T-helper 2 cell (primary cell): ENCODE measurements at places on chromosomes 13 and 19.

DNA sequence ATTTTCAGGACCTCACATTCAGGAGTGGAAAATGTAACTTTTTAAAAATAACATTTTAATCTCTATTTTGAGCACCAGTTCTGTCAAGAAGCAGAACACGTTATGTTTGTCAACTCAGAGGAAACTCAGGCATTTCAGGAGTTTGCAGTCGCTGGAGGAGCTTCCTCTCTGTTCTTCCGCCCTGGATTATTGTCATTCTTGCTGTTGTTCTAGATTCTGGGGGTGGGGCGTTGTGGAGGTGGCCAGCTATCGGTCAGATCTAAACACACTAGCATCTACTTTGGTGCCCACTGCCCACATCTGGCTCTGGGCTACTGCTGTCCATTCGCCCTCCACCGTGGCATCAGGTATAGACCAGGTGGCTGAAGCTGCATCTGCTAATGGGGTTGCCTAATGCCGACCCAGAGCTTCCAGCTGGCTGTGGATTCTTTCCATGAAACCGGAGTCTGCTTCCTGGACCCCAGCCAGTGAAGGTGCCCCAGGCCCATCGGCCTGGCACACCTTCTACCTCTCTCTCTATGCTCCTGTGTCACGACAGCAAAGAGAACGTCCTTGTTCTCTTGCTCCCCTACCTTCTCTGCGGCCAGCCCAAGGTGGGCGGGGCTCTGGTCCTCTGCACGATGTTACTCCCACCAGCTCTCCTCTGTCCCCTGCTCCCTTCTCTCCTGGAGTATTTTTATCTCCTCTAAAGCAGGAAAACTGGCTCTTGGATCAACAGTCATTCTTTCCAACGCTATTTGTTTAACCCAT lies 36.7 kb upstream of the DGKH start:
- DNase-seq: no peak

DNA sequence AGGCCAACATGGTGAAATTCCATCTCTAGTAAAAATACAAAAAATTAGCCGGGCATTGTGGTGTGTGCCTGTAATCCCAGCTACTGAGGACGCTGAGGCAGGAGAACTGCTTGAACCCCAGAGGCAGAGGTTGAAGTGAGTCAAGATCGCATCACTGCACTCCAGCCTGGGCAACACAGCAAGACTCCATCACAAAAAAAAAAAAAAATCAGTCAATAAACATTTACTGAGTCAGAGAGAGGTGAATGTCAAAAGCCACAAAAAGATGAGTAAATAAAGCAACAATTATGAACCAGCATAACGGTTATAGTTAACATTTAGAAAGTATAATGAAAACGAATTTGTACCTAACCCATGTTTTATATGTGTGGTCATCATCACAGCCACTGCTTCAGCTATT lies 23.1 kb downstream of the PSPC1 start:
- DNase-seq: no peak

GRCh38 chr13:86906127-86906874 lies 764.9 kb upstream of the SLITRK5 start:
- DNase-seq: no peak

DNA sequence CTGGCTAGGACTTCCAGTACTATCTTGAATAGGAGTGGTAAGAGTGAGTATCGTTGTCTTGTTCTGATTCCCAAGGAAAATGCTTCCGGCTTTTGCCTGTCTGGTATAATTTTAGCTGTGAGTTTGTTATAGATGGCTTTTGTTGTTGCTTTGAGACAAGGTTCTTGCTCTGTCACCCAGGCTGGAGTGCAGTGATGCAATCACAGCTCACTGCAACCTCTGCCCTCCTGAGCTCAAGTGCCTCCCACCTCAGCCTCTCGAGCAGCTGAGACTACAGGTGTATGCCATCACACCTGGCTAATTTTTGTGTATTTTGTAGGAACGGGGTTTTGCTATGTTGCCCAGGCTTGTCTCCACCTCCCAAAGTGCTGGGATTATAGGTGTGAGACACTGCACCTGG lies 6.1 kb upstream of the ZNF543 start:
- no peak for DNase-seq

DNA sequence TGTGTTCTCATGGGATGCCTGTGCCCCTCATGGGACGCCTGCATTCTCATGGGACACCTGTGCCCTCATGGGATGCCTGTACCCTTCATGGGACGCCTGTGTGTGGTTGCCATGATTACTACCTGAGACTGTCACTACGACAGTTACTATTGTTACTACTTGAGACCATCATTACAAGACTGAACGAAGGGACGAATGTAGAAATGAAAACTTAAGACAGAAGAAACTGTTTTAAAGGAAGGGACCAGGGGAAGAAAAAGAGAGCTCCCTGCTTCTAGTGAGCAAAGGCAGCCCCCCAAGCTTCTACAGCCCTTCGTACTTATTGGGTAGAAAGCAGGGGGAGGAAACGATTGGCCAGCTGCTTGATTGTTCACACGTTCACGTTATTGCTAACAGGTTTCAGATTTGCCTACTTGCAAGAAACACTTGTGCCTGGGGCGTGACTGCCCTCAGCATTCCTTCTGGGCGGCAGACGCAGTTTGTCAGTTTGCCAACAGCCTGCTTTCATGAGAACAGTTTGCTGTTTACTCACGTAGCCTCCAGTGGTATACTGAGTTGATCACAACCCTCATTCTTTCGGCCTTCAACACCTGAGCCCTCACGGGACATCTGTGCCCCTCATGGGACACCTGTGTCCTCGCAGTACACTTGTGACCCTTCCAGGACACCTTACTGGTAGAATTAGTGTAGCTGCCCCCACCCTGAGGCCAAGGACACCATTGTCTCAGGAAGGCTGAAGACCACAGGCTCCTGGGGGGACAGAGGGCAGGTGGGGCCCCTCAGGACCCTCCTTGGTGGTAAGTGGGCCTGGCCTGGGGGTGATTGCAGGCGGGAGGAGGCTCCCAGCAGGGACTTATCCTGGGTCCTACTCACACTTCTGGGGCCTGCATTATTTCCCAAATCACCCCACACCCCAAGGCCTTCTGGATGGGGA lies 2.5 kb upstream of the S1PR4 start:
- no peak for DNase-seq

- peak; percentile 83 for DNase-seq
Observed at GRCh38 chr19:21568816-21569493, 63.6 kb downstream of the ZNF429 start.

DNA sequence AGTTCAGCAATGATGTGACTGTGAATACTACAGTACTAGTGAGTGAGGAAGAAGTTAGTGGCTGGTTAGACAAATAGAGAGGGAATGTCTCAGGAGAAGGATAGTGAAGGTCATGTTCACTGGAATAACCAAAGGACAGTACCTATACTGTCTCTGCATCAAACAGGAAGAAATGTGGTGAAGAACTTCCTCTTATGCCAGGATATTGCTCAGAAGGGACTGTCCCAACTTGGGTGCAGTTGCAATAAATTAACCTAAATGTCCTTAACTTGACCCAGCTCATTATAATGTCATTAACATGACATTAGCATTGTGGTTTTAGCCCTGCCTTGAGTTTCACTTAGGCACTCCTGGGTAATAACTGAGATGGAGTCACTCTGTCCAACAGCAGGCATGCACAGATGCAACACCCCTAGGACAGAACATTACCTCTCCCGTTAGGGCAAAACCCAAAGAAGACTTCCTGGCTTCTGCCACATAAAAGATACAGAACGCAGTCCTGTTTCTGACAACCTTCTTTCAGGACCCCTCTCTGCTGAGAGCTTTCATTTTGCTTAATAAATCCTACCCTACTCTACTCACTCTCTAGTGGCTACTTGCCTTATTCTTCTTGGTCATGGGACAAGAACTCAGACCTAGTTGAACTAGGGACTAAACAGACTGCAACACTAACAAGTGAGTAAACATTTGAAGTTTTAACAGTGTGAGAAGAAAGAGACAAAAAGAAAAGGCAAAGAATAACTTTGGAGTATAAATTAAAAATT lies 1591.6 kb upstream of the MIR17HG start:
- no peak for DNase-seq

DNA sequence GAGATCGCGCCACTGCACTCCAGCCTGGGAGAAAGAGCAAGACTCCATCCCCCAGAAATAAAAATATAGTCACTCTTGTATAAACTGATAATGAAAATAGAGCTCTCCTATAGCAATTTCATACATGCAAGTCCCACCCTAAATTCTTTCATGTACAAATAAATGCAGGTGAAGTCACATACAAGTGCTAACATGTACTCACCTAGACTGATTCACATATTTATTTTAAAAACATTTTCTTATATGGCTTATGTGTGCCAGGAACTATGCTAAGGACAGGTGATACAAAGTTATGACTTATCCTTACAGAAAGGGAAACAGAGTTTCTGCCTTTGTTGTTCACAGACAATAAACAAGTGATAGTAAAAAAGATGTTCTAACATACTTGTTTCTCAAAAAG lies 32.0 kb downstream of the USP12 start:
- no peak for DNase-seq

DNA sequence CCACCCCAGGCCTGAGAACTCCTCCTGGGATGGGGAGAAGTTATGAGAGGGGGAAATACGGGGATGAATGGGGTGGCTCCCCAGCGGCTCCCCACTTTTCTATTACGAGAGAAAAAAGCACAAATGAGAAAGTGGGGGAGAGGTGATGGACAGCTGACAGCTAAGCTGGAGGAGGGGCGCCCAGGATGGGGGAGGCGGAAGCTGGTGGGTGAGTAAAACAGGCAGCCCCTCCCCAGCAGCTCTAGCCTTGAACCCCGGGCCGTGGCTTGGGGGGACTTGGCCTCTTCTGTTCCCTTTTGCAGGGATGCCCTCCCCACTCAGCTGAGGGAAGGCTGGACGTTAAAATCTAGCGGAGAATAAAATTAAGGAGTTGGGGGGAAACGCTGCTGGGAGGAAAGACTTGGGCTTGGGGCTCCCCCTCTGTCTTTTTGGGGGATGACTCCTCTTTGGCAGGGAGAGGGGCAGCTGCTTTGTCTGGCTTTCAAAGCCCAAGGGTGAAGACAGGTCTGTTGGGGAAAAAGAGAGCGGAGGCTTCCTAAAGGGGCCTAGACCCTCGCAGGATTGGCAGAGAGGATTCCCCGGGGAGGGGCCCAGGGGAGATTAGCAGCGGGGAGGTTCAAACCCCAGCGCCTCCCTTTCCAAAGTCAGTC lies 1.4 kb upstream of the SAMD1 start:
- DNase-seq: no peak

- DNase-seq: no peak
Observed at GRCh38 chr19:33674626-33675367, 53.0 kb downstream of the CHST8 start.

- DNase-seq: no peak
Observed at GRCh38 chr13:75656425-75656989, 20.4 kb downstream of the LMO7 start.

DNA sequence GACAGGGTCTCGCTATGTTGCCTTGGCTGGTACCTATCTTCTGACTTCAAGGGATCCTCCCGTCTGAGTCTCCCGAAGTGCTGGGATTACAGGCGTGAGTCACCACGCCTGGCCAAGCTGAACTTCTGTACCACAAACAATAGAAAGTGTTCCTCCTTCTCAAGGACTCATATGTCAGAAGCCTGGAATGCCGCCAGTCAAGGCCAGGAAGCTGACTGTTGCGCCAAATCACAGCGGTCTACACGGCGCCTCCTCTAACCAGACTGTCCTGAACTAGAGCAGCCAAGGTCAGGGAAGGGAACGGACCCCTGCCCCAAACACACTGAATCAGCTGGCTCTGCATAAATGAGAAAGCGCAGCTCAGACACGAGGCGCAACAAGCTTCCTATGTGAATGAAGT lies 14.6 kb downstream of the RAB20 start:
- no peak for DNase-seq

DNA sequence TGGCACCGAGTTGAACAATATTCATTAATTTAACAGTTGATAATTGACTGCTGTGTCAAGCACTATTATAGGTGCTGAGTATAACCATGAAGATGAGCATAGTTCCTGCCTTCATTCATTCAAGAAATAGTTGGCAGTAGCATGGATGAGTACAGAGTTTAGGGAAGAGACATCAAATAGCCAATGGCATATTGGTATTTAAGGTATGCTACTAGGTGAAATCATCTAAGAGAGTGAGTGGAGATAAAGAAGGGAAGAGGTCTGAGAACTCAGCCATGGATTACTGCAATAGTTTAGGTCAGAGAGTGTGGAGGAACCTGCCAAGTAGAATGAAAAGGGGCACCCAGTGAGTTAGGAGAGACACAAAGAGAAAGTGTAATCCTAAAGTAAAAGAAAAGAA lies 4.9 kb upstream of the HTR2A start:
- no peak for DNase-seq

DNA sequence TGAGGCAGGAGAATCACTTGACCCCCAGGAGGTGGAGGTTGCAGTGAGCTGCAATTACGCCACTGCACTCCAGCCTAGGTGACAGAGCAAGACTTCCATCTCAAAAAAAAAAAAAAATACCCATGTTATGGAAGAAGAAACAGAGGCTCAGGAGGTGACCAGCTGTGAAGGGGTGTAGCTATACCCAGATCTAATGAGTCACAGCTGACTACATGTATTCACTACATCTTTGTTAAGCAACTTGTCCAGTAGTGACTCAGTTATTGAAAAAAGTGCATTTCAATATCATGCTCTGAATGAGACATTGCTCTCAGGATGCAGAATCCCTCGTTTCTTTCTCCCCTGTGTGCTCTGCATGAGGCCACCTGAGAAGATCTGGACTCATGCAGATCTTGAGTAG lies 16.1 kb upstream of the SPART start:
- DNase-seq: no peak

- no peak for DNase-seq
Observed at GRCh38 chr13:48505597-48506091, 27.2 kb downstream of the RCBTB2 start.

- DNase-seq: no peak
Observed at GRCh38 chr19:13923194-13923987, 14.8 kb downstream of the PODNL1 start.

DNA sequence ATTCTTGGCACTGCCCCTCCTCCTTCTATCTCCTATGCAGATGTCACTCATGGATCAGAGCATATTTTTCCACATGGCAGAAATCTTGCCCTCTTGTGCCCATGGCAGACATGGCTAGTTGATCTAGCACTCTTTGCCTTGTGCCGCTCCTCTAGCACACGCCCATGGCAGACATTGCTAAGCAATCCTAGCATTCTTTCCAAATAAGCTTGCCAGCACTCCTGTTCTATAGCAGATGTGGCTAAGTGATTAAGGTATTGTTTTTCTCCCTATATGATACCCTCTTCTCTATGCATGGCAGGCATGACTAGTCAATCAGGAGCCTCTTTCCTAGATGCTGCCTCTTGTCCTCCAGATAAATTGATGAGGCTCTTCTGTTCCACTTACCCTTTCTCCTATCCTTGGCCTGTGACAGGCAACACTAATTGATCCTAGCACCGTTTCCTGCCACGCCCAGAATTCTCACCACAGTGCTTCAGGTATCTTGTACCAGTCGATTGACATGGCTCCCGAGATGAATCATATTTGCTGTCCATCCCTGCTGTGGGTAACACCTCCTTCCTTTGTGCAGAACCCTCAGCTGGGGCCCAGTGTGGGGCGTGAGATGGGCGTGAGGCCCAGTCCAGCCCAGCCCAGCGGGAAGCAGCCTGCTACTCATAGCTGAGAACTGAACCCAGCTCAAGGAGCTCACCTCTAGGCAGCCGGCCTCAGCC lies 26.9 kb downstream of the TMED1 start:
- peak; percentile 90 for DNase-seq

- DNase-seq: no peak
Observed at GRCh38 chr13:79482281-79482970, 1.5 kb downstream of the NDFIP2 start.

- no peak for DNase-seq
Observed at GRCh38 chr19:48796298-48797083, 14.3 kb downstream of the BCAT2 start.
